Stimulated activated CD4-positive, alpha-beta T cell treated with anti-CD3 and anti-CD28 coated beads, TNF-alpha, amount 100 ng/mL, for 1 hour (primary cell): ENCODE measurements at places on chromosomes 16 and 17.
A peak's percentile ranks its signal among the peaks of the same experiment; 100 is the strongest.

DNA sequence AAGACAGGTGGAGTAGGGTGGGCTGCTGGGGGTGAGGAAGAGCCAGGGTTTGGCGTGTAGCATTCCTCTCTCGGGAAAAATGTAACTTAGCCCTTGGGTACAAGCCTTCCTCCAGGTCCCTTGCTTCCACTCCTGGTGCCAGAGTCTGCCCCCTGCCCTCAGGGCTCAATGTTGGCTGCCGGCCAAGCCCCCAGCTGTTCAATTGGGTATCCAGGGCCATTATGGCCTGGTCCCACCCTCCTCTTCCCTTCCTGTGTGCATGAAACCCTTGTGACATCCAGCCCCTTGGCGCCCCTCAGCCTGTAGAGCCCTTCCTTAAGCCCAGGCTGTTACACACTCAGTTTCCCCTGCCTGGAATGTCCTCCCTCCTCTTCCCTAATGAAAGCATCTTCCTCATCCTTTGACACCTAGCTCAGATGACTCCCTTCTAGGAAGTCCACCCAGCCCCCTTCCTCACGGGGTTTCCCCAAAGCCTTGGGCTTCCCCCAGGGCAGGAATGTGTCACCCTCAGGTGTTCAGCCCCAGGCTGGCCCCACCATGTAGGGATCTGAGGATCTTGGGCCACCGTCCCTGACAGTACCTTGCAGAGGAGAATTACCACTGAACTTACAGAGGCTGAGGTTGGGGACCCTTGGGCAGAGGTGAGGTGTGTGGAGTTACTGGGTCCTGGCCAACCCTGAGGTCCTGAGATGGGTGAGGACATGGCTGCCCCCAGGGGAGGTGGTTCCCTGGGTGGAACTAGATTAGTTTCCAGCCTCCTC lies 30.0 kb downstream of the B9D1 start:
- DNase-seq = no peak

DNA sequence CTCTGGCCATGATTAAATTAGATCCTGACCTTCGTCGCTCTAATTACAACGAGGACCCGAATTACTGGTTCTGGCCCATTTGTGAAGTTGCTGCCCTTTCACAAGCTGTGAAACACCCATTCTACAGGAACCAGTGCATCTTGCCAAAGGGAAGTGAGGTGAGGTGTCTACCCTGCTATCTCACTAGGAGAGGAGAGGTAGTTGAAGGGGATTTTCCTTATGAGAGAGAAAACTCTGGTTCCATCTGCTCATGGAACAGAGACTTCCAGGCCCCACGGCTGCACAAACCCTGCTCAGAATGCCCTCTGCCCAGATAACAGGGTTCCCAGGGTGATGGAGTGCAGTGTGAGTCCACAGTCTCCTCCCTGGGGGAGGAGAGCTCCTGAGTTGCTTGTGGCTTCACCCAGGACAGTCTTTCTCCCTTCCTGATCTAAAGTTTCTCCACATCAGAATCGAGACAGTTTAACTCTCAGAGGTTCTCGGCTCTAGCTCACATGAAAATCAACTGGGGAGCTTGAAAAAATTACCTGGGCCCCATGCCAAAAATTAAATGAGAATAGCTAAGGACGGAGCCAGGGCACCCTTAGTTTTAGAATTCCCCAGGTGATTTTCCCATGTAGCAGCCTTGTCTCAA lies 7.8 kb upstream of the SSTR2 start:
- DNase-seq = no peak

DNA sequence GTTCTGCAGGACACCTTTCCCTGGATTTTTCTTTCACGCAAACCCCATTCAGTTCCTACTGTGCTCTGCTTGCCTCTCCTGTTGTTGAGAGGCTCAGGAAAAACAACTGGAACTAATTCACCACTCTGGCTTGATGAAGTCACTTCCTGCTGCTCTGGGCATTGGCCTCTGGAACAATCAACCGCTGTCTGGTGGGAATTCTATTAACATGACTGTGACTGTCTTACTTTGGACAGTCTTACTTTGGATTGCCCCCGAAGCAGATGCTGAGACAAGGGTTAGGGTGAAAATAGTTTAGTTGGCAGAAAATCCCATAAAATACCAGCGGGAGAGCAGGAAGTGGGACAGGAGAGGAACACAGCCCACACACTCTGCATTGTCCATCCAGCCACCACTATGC lies 90.0 kb upstream of the HSBP1 start:
- DNase-seq = no peak

- peak; percentile 81 for DNase-seq
Observed at GRCh38 chr17:75046407-75047289, at the start of the genes ATP5PD and KCTD2. ATP5PD (minus strand) TSS chr17:75046969; CDS start chr17:75042650, 4,319 bp downstream. KCTD2 (plus strand) TSS chr17:75047225; CDS start chr17:75047251, 26 bp downstream.

DNA sequence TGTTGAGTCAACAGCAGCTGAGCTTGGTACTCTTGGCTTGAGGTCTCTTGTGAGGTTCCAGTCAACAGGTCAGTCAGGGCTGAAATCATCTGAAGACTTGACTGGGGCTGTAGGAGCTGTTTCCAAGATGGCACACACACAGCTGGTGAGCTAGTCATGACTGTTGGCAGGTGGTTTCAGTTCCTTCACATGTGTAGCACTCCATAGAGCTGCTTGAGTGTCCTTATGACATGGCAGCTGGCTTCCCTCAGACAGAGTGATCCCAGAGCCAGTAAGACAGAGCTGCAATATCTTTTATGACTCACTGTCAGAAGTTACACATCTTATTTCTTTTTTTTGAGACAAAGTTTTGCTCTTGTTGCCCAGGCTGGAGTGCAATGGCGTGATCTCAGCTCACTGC lies 19.5 kb upstream of the GAS7 start:
- no peak for DNase-seq

DNA sequence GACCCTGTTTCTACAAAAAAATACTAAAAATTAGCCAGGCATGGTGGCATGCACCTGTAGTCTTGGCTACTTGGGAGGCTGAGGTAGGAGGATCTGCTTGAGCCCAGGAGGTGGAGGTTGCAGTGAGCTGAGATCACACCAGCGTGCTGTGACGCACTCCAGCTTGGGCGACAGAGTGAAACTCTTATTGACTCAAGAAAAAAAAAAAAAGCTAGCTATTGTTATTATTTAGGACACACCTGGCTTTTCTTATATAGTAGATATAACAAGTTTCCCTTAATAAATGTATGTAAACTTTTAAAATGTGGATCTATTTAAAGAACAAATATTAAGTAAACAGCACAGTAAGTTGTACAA lies 1.8 kb downstream of the RABEP2 start:
- DNase-seq = no peak

- DNase-seq = no peak
Observed at GRCh38 chr17:29653995-29654714, 31.4 kb upstream of the CORO6 start.

DNA sequence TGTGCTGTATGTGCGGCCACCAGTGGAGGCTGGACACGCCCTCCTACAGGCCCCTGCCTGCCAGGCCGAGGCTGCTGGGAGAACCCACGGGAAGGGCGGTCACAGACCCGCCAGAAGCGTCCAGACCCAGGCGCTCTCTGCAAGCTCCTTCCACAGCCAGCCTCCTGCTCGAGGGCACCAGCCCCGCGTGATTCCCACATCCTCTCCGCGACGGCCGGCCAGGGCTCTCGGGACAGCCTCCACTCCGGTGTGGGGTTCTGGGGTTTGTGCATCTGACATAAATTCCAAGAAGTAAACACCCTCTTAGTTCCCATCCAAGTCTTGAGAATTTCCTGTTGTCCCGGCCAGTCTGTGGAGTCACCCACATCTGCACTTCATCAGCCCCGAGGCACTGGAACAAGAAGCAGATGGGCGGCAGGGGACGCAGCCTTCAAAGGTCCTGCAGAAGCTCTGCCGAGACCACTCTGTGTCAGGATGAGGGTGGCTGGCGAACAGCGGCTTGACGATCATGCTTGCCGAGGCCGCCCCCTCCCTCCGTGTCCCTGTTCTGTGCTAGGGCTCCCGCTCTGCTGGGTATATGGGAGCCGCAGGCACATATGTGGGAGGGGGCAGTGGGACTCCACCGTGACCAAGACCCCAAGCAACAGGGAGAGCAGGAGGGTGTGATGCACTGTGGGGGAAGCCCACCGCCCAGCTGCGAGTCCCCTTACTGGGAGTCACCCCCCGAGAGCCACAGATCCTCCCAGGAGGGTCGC lies 2.4 kb upstream of the TMEM204 start:
- no peak for DNase-seq

- DNase-seq = no peak
Observed at GRCh38 chr17:28482551-28483199, 9.2 kb downstream of the SLC13A2 start.

GRCh38 chr16:80875616-80876015 lies 71.2 kb upstream of the CDYL2 start:
- no peak for DNase-seq

DNA sequence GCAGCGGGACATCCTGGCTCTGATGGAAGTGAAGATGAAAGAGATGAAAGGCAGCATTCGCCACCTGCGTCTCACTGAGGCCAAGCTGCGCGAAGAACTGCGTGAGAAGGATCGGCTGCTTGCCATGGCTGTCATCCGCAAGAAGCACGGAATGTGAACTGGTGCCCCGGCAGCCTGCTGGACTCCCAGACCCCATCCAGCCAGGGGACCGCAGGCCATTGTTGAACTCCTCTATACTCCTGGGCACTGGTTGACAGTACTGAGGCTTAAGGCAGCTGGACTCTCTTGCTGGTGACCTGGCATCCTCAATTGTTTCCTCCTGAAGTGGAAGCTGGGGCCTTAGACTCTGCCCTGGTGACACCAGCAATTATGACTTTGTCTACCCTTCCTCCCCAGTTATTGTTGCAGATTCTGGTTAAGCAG lies 1.2 kb downstream of the THAP11 start:
- DNase-seq = no peak

- DNase-seq = no peak
Observed at GRCh38 chr17:76543826-76544545, 4.1 kb downstream of the PRCD start.

GRCh38 chr16:51637770-51638094 lies 486.7 kb upstream of the SALL1 start:
- DNase-seq = no peak

DNA sequence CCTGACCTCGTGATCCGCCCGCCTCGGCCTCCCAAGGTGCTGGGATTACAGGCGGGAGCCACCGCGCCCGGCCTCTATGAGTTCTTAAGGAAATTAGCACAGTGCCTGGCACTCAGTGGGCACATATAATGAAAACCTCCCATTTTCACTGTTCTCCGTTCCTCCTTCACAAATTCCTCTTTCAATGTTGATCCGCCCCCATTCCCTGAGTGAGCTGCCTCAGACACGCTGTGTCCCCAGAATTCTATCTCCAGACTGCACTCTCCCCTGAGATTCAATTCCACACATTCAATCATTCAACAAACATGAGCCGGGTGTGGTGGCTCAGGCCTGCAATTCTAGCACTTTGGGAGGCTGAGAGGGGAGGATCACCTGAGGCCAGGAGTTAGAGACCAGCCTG lies 7.0 kb downstream of the P2RX1 start:
- DNase-seq = no peak
